ENCODE measurements at places on chromosomes 4 and X. TPM values are rescaled to one million over a fixed set of nuclear protein-coding genes. Genes with fewer than 3 reads are reported as not detected.
A peak's percentile ranks its signal among the peaks of the same experiment; 100 is the strongest.

The MAGEC3 gene
- total RNA-seq, result not detected

DNA sequence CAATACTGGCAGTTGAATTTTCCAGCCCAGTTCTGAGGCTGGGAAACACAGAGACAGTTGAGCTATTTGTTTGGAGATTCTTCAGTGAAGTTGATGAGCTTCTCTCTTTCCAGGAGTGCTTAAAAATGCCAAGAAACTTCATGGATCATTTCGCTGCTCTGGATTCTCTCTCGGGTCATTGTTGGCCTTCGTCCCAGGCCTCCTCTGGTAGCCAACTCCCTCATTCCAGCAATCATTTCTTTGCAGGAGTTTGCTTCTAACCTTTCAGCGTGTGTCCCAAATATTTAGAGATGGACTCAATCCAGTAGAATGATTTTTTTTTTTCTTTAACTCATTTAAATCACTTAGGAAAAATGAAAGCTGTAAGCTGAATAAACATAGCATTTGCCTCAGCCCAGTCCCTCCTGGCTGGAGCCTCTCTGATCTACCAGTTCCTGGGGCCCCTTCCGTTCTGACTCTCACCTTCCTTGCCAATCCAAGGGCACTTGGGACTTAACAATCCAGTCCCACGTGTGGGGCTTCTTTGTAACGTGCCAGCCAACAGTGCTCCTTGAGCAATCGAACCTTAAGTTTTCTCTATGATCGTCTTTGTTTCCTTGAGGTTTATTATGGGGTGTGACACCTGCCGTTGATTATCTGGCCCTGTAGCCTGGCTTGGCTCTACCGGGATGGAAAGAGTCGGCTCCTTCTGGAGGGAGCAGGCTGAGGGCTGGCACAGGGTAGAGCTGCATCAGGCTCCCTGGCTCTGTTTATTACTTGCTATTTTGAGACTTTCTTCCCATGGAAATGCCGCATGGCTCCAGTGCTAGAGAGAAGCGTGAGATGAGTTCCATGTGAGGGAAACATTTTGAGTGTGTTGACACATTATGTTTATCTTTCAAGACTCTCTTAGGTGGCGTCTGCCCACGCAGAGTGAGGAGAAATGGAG lies 80.4 kb upstream of the GPC4 start:
- DNase-seq, result peak; percentile 46

DNA sequence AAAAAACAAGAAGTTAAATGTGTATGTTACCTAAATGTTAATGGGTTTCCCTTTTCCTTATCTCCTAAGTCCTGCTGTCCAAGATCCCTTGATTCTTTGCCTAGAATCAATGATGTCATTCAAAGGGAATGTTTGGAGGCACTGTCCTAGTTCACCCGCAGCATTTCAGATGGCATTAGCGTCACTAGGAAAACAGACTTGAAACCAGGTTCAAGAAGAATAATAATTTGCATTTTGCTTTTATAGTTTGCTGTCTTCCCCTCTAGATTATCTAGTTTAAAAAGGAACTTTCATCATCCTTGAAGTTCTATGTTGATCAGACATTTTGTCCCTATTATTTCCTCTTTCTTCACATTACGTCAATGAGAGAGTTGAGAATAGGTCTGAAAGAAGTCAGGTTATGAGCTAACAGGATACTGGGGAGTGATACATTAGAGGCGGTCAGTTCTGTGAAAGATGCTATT lies 234.1 kb upstream of the PGRMC2 start:
- DNase-seq, result no peak

GRCh38 chr4:15654593-15655222 lies 449 bp downstream of the FBXL5 start:
- DNase-seq, result no peak

- DNase-seq, result no peak
Measured at GRCh38 chrX:20231598-20231997, 35.1 kb downstream of the RPS6KA3 start.

DNA sequence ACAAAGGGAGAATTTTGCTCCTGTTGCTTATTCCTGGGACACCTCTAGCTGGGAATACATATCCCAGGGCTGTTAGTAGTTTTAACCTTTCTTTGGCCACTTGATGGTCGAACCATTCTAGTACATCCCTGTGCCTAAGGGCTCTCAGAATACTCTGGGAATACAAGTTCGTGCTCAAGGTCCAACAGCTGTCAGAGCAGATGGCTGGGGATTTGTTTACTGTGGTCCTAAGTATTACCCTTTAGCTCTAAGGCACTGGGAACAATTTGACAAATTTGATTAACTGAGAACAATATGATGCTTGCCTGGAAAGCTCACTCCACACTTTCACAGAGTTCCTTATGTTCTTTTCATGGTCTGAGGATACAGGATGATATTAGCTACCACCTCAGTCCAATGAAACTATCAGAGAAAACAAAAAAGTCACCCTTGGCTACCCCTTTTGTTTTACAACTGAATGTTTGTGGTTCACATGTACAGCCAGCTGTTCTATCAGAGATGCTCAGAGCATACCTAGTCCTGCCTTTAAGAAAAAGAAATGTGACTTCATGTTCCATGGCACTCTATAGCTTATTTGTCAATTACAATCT lies 47.4 kb upstream of the PHOX2B start:
- DNase-seq, result no peak

Measured in urinary bladder (tissue), 4 donors.